ENCODE measurements at places on chromosomes 2 and 18.

- no peak for DNase-seq
Observed at GRCh38 chr2:11444737-11445136, 21.2 kb downstream of the E2F6 start.

DNA sequence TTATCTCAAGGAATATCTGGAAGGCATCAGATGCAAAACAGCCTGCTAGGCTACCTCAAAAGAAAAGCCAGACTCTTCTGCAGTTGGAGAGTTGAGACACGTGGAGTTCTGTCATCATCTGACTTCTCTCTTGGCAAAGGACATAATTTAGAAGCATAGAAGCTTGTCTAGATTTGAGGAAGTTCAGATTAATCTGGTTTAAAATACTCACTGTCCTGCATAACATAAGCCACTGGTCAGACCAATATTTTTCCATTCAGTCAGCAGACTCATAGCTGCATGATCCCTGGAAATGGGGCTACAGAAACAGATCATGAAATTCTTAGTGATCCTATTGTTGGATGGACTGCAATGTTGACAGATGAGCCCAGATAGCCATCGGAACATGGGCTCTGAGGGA, 349.0 kb downstream of the TXNL1 start:
- DNase-seq, result no peak

GRCh38 chr18:3230401-3231334, 10.9 kb upstream of the MYOM1 start:
- DNase-seq, result no peak

GRCh38 chr18:67783196-67783946, 266.9 kb upstream of the DSEL start:
- DNase-seq, result no peak

- DNase-seq, result no peak
Observed at GRCh38 chr2:6074089-6074643, 382.0 kb downstream of the SOX11 start.
